Thoracic aorta (tissue), 2 donors: ENCODE measurements at places on chromosomes 6 and 20. TPM values are rescaled to one million over a fixed set of nuclear protein-coding genes. Genes with fewer than 3 reads are reported as not detected.

The RAB5IF gene
- total RNA-seq: 72.1 TPM

The PKIB gene
- total RNA-seq: 0.81 TPM

The LTV1 gene
- 3.7 TPM for total RNA-seq

The GRM4 gene
- total RNA-seq: not detected

The MAFB gene
- total RNA-seq: 82.9 TPM

The ENPP4 gene
- total RNA-seq: 21.8 TPM

The BMP2 gene
- total RNA-seq: 8.3 TPM

The OCSTAMP gene
- not detected for total RNA-seq

The PRICKLE4 gene
- 4.6 TPM for total RNA-seq

DNA sequence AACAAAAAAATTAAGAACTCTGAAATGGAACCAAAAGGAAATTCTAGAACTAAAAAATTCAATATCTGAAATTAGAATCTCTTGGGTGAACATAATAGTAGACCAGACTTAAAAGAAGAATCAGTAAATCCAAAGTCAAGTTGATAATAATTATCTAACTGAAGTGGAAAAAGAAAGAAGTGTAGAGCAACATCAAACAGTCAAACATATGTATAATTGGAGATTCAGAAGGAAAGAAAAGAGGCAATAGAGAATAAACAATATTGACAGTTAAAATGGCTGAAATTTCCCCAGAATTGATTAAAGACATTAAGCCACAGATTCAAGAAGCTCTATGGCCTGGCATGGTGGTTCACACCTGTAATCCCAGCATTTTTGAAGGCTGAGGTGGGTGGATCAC, 383.6 kb downstream of the PREX1 start:
- H3K36me3 ChIP-seq: no peaks in the 10 kb centered on the region
- no peak overlapping the region for H3K27ac ChIP-seq
- H3K4me1 ChIP-seq: no peaks in the 10 kb centered on the region
- no peaks in the 10 kb centered on the region for H3K27me3 ChIP-seq

- no peaks in the 10 kb centered on the region for H3K27me3 ChIP-seq
- no peaks in the 10 kb centered on the region for H3K4me1 ChIP-seq
- no peak overlapping the region for H3K27ac ChIP-seq
- no peak for DNase-seq
- H3K4me3 ChIP-seq: no peak overlapping the region
Observed at GRCh38 chr6:93675856-93676417, 256.6 kb upstream of the EPHA7 start.

DNA sequence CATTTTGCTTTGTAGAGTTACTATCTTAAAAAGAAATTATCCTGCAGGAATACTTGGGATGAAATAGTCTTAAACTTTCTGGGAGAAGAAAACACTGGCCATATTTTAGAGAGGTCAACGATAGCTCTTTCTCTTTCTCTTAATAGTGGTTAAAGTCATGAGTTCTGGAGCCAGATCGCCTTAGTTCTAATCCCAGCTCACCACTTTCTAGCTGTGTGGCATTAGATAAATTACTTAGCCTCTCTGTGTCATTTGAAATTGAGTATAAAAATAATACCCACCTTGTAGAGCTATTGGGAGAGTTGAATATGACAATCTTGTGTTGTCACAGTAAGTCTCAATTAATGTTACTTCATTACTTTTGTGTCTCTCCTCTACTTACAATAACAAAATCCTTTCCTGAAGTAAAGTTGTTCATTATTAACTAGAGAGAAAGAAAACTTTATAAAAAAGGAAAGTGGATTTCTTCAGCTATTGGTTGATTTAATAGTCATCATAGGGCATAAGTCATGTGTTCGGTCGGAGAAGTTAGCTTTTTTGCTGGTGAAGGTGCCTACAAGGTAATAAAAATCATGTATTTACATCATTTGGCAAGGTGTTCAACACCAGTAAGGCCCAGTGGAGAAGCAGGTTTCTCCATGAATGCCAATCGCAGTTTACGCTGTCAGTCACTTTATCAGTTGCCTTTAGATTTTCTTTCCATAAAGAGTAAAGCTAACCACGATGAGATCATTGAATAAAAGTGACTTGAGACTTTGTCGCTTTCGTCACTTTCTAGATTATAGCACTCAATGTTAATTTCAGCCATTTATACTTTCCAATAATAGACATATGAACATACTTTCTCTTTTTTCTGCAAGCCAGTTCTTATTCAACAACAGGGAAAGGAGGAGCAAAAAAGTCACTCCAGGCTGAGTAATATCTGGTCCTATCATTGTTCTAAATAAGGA, 2.0 kb downstream of the NEDD9 start:
- no peaks in the 10 kb centered on the region for H3K36me3 ChIP-seq
- DNase-seq: no peak
- H3K27me3 ChIP-seq: no peaks in the 10 kb centered on the region
- H3K27ac ChIP-seq: peak overlapping the region; percentile 88
- H3K4me3 ChIP-seq: peak overlapping the region; percentile 93

GRCh38 chr20:38321959-38322598, 18.1 kb downstream of the BPI start:
- no peaks in the 10 kb centered on the region for H3K36me3 ChIP-seq
- no peak for DNase-seq
- no peaks in the 10 kb centered on the region for H3K4me1 ChIP-seq

- H3K36me3 ChIP-seq: no peaks in the 10 kb centered on the region
- no peaks in the 10 kb centered on the region for H3K27me3 ChIP-seq
- H3K4me1 ChIP-seq: peaks cover 14% of the 10 kb centered on the region
- no peak for DNase-seq
- no peak overlapping the region for H3K4me3 ChIP-seq
Observed at GRCh38 chr20:40568200-40568599, 120.8 kb downstream of the MAFB start.

- no peak for DNase-seq
- H3K4me3 ChIP-seq: peak overlapping the region; percentile 69
- no peaks in the 10 kb centered on the region for H3K36me3 ChIP-seq
- peaks cover 6% of the 10 kb centered on the region for H3K27me3 ChIP-seq
- no peak overlapping the region for H3K27ac ChIP-seq
Observed at GRCh38 chr20:46307999-46308257, 370 bp downstream of the CDH22 start.

GRCh38 chr6:31083742-31084354, 28.5 kb downstream of the C6orf15 start:
- no peaks in the 10 kb centered on the region for H3K36me3 ChIP-seq
- no peaks in the 10 kb centered on the region for H3K27me3 ChIP-seq
- no peaks in the 10 kb centered on the region for H3K4me1 ChIP-seq
- no peak overlapping the region for H3K4me3 ChIP-seq
- DNase-seq: no peak
- no peak overlapping the region for H3K27ac ChIP-seq

GRCh38 chr6:170148709-170149470, 142.0 kb downstream of the DLL1 start:
- no peaks in the 10 kb centered on the region for H3K4me1 ChIP-seq
- H3K27me3 ChIP-seq: no peaks in the 10 kb centered on the region
- no peaks in the 10 kb centered on the region for H3K36me3 ChIP-seq
- DNase-seq: no peak
- no peak overlapping the region for H3K27ac ChIP-seq

DNA sequence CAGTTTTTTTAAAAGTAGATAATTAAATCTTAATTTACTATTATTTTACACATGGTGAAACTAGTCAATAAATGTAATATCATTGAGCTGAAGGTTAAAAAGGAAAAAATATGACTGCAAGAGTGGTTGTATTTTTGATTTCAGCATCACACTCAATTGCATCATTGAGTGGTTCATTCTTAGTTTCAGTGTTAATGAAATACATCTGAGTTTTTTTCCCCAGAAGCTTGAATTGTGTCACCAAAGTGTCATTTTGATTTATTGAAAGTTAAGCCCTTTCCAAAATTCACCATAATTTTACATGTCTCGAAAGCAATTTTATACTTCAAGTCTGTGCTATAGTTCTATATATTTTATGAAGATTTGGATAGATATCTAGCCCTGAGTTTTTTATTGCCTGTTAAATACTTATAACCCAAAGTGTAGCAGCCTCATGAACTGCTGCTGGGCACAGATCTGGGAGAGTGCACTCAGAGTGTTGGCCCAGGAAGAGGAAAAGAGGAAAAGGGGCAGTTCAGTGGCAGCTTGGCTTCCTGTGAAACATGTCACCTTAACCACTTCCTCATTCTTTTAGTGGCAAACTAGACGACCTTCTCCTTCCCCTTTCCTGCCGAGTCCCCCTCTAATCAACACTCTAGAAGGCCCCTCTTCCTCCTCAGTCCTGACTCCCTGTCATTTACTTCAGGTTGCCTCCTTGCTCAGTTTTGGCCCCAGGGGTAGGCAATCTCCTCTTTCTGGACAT, 140.7 kb downstream of the ESR1 start:
- H3K36me3 ChIP-seq: no peaks in the 10 kb centered on the region
- H3K27ac ChIP-seq: no peak overlapping the region
- no peak for DNase-seq
- no peaks in the 10 kb centered on the region for H3K4me1 ChIP-seq
- H3K4me3 ChIP-seq: no peak overlapping the region
- no peaks in the 10 kb centered on the region for H3K27me3 ChIP-seq

DNA sequence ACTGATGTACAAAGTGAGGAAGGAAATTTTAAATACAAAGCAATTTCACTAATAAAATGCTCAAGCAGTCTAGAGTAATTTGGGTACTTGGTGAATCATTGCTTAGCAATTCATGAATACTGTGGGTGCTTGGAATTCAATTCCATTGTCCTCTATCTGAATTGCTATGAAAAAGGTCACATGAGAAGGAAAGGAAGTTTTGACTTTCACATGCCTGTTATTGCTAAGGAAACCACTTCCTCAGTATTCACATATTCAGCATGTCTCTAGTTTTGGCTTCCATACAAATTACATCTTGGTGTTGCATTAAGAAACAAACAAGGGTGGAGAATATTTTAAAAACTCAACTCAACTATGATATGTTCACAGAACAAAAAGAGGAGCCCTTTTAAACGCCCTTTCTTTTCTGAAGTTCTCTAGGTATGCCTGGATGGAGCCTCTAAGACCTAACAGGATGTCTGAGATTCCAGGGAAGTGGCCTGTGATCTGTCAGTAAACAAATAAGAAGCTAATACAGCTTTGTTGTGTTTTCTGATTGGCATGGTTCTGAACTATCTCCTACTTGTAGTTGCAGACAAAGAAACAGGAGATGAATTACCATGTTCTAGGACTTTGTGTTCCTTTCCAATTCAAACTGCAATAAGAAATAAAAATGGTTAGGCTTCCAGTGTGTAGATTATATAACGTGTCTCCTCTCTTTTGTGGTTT, 190.4 kb downstream of the OGFRL1 start:
- DNase-seq: no peak
- H3K4me1 ChIP-seq: peaks cover 6% of the 10 kb centered on the region
- no peaks in the 10 kb centered on the region for H3K27me3 ChIP-seq

GRCh38 chr6:31660381-31661261, at the start of gene C6orf47:
C6orf47 (minus strand) TSS chr6:31660778; CDS start chr6:31659947, 831 bp downstream.
- H3K36me3 ChIP-seq: no peaks in the 10 kb centered on the region
- peak within 1 kb of the TSS; percentile 82 for H3K4me3 ChIP-seq
- peaks cover 25% of the 10 kb centered on the region for H3K4me1 ChIP-seq
- peak within 1 kb of the TSS; percentile 82 for H3K27ac ChIP-seq
- DNase-seq: peak; percentile 54

- H3K36me3 ChIP-seq: no peaks in the 10 kb centered on the region
- H3K27ac ChIP-seq: no peak overlapping the region
- H3K27me3 ChIP-seq: no peaks in the 10 kb centered on the region
- peaks cover 17% of the 10 kb centered on the region for H3K4me1 ChIP-seq
- H3K4me3 ChIP-seq: no peak overlapping the region
Observed at GRCh38 chr6:138590796-138591709, 91.8 kb upstream of the NHSL1 start.

DNA sequence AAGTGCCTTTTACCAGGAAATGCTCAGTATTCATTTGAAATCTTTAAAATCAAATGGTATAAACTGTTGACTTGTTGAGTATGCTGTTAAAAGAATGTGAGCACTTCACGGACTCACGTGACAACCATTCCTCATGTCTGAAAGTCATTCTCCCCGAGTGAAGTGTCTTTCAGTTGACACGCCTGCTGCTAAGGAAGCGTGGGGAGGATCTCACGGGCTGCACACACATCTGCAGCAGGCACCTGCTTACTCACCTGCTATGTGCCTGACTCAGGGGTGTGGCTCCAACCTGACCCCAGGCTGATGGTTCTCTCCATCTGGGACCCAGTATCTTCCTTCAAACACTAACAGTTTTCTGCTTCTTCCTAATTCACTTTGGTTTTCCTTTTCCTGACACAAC, 32.7 kb downstream of the WDR27 start:
- H3K4me3 ChIP-seq: no peak overlapping the region
- H3K36me3 ChIP-seq: peaks cover 8% of the 10 kb centered on the region
- H3K27me3 ChIP-seq: no peaks in the 10 kb centered on the region
- H3K27ac ChIP-seq: no peak overlapping the region

GRCh38 chr6:9461188-9461587, 953.7 kb downstream of the TFAP2A start:
- H3K36me3 ChIP-seq: no peaks in the 10 kb centered on the region
- no peaks in the 10 kb centered on the region for H3K4me1 ChIP-seq
- no peak for DNase-seq
- no peak overlapping the region for H3K27ac ChIP-seq
- no peak overlapping the region for H3K4me3 ChIP-seq
- no peaks in the 10 kb centered on the region for H3K27me3 ChIP-seq

GRCh38 chr20:34083137-34083536, 28.9 kb downstream of the EIF2S2 start:
- H3K36me3 ChIP-seq: peaks cover 23% of the 10 kb centered on the region
- H3K4me3 ChIP-seq: no peak overlapping the region
- H3K4me1 ChIP-seq: peaks cover 16% of the 10 kb centered on the region

GRCh38 chr20:31606804-31607639, 1.9 kb downstream of the ID1 start:
- H3K4me1 ChIP-seq: peaks cover 34% of the 10 kb centered on the region
- H3K27ac ChIP-seq: peak overlapping the region; percentile 95
- peak overlapping the region; percentile 95 for H3K4me3 ChIP-seq

GRCh38 chr6:144266091-144266649, 19.0 kb upstream of the UTRN start:
- DNase-seq: peak; percentile 27
- H3K27me3 ChIP-seq: no peaks in the 10 kb centered on the region
- H3K4me3 ChIP-seq: peak overlapping the region; percentile 20
- H3K4me1 ChIP-seq: peaks cover 24% of the 10 kb centered on the region
- H3K27ac ChIP-seq: peak overlapping the region; percentile 53
- no peaks in the 10 kb centered on the region for H3K36me3 ChIP-seq

DNA sequence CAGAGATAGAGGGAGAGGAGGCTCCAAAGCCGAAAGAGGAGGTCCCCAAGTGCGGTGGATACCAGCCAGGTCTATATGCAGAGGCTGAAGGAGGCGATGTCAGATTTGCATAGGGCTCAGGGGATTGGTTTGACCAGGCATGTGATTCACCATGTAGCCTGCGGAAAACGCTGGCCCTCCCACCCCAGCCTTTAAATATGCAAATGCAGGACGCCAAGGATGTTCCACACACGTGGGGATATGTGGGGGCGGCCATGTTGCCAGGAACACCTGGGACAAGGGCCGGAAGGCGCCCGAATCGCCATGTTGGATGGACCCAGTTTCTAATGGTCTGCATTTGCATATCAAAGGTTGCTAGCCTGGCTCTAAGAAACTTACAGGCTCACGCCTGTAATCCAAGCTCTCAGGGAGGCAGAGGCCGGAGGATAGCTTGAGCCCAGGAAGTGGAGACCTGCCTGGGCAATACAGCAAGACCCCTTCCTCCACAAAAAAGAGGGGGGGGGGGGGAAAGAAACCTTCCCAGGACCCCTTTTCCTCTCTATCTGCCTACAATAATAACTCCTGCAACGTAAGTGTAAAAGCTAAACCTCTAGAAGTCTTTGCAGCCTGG, 110.5 kb downstream of the TULP4 start:
- H3K27me3 ChIP-seq: no peaks in the 10 kb centered on the region
- no peak for DNase-seq
- no peaks in the 10 kb centered on the region for H3K36me3 ChIP-seq
- no peaks in the 10 kb centered on the region for H3K4me1 ChIP-seq
- H3K27ac ChIP-seq: no peak overlapping the region
- H3K4me3 ChIP-seq: no peak overlapping the region
